Right renal cortex interstitium (tissue), 3 donors: ENCODE measurements at places on chromosomes 16 and 17. TPM values are rescaled to one million over a fixed set of nuclear protein-coding genes. Genes with fewer than 3 reads are reported as not detected.

DNA sequence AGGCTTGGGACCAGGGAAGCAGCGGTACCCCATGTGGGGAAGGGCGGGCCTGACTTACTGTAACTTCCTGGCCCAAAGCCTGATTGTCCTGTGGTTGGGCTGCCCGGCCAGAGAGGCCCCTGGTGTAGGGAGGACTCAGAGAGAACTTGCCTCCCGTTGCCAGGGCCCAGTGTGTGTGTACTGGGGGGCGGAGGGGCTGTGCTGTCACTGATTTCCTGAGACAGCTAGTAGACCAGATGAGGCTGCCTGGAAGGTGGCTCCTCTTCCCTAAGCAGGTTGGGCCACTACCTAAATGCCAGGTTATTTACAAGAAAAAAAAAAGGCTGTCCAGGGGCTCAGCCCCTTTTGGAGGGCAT lies 16.7 kb downstream of the SOCS3 start:
- no peak for DNase-seq

GRCh38 chr17:36650096-36650775 lies 48.9 kb downstream of the MRM1 start:
- no peak for DNase-seq

GRCh38 chr16:189604-190186 lies 9.4 kb downstream of the HBQ1 start:
- no peak for DNase-seq

DNA sequence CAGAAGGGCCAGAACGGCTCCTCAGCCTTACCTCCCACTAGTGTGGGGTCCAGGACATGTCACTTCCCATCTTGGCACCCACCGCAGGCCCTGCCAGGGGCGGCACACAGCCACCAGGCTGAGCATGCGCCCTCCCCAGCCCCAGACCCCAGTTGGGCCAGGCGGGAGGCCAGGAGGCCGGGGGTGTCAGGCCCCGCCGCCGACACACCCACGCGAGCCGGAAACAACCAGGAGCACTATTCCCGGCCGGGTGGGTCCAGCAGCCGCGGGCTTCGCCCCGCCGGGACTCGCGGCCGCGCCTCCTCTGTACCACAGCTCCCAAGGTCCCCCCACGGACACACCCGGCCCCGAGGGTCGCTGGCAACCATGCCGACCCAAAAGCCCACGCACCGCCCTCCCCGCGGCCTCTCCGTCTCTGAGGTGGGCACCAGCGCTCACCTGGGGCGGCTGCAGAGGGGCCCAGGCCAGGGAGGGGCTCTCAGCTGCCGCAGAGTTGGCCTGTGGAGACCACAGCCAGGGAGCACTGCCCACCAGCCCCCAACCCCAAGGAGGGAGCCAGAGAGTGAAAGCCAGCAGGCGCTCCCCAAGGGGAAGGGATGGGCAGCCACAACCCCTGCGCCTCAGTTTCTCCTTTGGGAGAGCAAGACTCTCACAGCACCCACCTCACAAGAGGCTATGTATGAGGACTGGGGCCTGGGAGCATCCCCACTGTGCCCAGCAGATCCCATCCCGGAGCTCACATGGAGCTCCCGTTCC lies 18.0 kb downstream of the B9D1 start:
- DNase-seq: no peak

DNA sequence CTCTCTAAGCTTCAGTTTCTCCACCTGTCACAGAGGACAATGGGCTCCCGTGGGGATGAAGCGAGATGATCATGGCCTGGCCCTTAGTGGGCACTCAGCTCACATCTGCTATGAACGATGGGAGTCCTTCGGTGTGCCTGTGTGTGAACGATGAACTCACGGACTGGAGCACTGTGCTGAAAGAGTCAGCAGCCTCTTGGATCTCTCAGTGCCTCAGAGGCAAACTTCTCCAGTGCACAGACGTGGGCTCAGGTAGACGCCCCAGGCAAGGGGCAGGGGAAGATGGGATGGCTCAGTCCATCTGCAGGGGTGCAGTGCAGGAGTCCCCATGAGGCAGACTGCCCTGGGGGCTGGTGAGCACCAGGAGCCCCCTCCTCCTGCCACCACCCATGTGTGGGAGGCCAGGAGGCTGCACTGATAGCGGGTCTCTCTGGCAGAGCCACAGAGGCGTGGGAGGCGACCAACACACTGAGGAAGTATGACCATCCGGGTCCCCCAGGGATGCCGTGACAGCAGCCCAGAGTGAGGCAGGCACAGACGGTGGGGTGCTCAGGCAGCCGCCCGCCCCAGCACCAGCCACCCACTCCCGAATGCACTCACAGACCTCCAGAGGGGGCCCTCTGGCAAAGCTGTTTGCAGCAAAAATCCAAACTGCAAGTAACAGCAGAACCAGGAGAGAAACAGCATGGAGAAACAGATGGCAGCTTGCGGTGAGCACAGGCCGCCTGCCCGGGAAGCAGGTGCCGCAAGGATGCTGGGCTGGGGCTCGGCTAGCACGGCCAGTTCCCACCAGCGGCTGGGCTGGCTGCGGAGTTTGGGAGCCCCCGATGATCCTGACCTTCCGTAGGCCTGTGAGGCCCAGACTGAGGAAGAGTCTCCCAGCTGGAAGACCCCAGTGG lies 82.7 kb downstream of the RPH3AL start:
- DNase-seq: no peak

GRCh38 chr16:87490096-87490798 lies 2.6 kb downstream of the ZCCHC14 start:
- no peak for DNase-seq

GRCh38 chr17:81863833-81864768 lies 3.8 kb upstream of the P4HB start:
- no peak for DNase-seq

Gene HLF
- 5.6 TPM for polyA plus RNA-seq

DNA sequence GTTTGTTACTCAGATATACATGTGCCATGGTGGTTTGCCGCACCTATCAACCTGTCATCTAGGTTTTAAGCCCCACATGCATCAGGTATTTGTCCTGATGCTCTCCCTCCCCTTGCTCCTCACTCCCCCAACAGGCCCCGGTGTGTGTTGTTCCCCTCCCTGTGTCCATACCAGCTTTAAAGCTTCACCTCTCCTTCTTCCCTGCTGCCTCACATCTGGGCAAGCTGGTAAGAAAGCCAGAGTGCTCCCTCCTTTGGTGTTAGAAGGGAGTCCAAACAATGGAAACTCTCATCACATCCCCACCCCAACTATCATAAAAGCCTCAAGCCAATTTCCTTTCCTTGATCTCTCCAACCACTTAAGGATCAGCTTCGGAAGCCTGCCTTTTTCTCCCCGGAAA lies 1115.6 kb upstream of the GOT2 start:
- no peak for DNase-seq

Gene ADAM11
- polyA plus RNA-seq: 1.7 TPM

DNA sequence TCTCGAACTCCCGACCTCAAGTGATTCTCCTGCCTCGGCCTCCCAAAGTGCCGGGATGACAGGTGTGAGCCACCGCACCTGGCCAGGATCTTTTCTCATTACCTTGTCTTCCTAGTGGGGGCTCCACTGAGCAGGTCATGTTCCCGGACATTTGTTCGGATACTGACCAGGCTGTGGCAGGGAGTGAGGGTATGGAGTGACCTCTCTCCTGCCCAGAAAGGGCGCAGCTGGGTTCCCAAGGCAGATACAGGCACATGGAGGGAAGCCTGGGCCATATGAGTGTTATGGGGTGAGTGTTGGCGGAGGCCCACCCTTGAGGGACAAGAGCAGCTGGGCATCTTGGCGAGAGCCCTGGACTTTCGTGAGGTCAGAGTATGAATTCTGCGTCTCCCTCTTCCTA lies 5.5 kb downstream of the SERPINF1 start:
- DNase-seq: no peak

GRCh38 chr16:22427556-22427955 lies 53.1 kb upstream of the CDR2 start:
- DNase-seq: no peak

Gene SLFN13
- polyA plus RNA-seq: 15.9 TPM

DNA sequence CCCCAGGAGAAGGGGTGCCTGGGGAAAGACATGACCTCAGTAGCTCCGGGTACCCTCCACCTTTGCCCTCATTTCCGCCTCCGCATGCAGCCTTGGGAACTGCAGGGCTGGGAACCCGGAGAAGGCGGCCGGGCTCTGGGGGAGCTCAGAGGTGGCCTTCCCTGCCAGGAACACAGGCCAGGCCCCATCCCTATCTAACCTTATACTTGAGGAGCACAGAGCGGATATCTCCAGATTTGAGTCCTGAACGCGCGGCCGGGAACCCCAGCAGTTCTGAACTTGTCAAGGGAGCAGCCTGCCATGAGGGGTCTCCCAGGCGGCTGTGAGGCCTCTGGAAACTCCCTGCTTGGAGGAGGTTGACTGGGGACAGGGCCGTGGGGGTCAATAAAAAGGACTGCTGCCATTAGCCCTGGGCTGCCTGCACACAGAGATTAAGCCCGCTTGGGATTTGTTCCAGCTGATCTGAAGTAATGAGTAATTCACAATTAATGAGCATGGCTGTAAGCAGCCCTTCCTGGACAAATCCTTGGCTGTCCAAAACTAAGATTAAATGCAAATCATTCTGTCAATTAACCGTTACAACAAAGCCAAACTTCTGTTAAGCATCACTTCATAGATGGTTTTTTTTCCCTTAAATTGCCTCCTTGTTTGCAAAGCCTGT lies 26.3 kb upstream of the METRNL start:
- peak; percentile 49 for DNase-seq

DNA sequence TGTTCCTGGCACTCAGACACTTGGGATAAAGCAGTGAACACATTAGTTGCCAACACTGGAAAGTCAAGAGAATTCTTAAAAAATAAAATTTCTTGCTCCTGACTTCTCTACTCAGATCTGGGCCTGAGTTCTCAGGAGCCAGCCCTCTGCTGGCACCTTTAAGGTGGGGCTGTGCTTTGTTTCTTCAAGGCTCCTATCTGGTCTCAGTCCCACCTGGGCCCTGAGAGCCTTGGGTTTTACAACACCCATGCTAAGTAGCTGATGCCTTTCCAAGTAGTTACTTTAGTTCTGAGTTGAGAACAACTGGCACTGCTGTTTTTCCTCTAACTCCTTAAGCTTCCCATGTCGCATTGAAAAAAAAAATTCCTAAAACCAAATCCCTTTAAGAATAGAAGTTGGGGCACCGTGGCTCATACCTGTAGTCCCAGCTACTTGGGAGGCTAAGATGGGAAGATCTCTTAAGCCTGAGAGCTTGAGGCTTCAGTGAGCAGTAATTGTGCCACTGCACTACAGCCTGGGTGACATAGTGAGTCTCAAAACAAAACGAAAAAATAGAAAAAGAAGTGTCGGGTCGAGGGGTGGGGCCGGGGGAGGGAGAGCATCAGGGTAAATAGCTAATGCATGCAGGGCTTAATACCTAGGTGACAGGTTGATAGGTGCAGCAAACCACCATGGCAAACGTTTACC lies 16.6 kb downstream of the CHAD start:
- DNase-seq: no peak

DNA sequence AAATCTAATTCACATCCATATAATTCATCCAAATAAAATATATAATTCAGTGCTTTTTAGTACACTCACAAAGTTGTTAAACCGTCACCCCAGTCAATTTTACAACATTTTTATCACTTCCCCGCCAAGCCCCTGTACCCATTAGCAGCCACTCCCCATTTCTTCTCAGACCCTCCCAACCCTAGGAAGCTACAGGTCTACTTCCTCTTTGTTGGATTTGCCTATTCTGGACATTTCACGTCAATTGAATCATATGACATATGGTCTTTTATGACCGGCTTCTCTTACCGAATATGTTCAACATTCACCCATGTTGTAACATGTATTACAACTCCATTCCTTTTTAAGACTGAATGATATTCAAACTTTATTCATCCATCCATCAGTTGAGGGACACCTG lies 19.9 kb upstream of the MLKL start:
- no peak for DNase-seq

- DNase-seq: no peak
Observed at GRCh38 chr17:21394265-21394664, 18.1 kb downstream of the KCNJ12 start.

GRCh38 chr17:39600997-39601597 lies 6.6 kb downstream of the NEUROD2 start:
- DNase-seq: no peak

DNA sequence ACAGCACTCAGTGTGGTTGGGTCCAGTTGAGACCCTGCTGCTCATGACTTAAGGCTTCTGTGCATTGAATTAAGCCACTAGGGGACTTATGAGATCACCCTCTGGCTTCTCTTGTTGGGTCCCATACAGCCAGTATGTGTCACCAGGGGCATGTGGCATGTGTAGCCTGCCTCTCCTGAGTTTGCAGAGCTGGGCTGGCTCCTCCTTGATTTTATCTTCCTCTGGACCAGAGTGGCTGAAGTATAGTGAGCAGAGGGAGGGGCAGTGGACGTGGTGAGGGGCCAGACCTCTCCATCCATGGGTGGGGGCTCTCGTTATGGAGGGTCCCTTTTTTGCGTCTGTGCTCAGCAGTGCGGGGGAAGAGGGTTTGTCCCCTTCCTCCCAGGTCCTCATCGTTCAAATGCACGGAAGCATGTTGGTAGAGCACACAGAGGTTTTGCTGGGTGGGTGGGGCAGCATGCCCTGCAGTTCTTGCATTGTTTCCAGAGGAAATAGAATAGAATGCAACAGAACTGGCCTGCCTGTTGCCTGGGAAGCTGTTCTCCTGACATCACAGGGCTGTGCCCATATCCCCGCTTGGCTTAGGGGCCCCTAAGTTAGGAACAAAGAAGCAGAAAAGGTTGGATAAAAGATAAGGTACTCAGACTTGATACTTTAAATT lies 77.4 kb downstream of the SPECC1 start:
- DNase-seq: no peak

Gene APOBR
- 0.57 TPM for polyA plus RNA-seq

Gene CCL3
- polyA plus RNA-seq: 4.2 TPM

DNA sequence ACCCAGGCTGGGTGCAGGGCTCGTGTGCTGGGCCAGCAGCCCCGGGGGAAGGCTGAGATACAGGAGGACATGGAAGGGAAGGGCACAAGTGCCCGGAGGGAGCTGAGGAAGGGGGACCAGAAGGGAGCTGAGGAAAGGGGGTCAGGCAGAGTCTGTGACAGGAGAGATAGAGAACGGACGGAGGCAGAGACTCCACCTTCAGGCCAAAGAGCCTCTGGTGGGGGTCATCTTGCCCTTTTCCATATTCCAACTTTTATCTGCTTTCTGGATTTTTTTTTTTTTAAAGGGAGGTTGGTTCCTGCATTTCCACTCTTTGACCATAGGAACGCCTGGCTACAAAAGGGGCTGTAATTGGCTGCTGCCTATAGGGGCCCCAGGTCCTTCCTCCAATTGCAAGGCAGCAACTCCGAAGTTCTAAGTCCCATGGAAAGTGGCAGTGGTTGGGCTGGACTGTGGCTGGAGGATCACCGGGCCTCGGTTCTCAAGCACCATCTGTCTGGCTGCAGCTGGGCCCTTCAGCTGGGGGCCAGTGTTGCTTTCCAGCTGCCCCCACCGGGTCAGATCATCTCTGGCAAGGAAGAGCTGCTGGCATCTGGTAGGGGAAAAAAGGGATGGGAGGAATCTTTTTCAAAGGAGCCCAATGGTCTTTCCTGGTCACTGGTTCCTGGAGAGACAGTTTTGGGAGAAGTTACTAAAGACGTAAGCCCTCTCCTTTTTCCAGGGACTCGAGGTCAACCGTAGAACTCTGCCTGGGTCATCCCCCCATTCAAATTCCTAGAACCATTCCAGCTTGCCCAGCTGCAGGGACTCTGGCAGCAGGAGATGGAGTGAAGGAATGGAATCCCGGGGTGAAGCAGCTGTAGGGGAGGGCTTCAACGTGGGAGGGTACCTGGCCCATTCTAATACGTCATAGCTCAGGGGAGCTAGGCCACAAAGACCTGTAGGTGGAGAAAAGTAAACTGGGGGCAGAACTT lies 13.1 kb upstream of the MRPS23 start:
- DNase-seq: no peak

GRCh38 chr16:27408012-27408601 lies 6.1 kb downstream of the IL21R start:
- DNase-seq: no peak
